Stimulated activated CD4-positive, alpha-beta T cell treated with anti-CD3 and anti-CD28 coated beads, Interleukin-15, amount 100 ng/mL, for 1 hour (primary cell): ENCODE measurements at places on chromosomes 3 and 15.

- no peak for DNase-seq
Measured at GRCh38 chr3:122745369-122746021, 48.1 kb downstream of the HSPBAP1 start.

DNA sequence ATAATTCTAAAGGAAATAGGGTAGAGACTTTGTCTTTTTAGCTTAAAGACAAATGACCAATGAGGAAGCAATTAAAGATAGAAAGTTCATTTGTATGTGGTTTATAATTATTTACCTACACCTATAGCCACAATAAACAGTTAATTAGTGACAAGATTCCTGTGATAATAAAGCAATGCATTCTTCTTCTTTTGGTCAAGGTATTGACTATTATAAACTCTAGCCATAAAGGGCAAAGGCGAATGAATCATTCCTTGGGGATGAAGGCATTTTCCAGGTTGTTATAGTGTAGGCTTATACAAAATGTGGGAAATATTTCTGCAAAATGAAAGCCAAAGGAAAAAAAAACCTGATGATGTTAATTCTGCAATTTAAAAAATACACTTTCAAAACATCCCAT is 115.4 kb downstream of the PLD1 start:
- DNase-seq = no peak

DNA sequence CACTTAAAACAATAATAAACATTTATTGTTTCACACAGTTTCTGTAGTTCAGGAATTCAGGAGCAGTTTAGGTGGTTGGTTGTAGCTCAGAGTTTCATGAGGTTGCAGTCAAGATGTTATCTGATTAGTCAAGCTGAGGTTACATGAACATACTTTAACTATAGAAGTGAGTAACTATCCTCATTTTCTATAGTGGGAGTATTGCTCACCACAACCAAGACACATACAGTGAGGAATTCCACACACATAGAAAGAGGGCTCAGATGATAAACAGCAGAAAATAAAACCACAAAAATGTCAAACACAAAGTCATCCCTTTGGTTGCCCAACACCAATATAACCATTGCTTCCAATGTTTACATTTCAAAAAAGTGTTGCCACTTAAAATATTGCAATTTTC is 13.6 kb downstream of the SCN11A start:
- DNase-seq = no peak

GRCh38 chr3:65581313-65581712 is 457.4 kb downstream of the MAGI1 start:
- no peak for DNase-seq

DNA sequence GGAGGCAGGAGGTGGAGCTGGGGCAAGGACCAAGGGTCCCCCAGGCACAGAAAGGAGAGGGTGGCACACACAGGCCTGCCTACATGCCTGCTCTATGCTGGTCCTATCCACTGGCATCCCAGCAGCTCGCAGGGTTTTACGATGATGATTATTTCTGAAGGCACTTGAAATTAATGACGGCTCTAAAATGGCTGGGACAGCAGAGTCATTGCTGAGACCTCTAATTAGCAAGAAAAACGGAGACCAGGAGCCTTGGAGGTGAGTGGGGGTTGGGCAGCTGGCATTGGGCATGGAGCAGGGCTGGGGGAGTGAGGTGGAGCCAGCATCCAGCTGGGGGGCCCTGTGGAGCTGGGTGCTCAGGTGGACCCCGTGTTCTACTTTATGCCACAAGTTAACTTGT is 3.5 kb upstream of the LINGO1 start:
- DNase-seq = no peak

GRCh38 chr15:62605282-62605681 is 437.3 kb upstream of the TPM1 start:
- no peak for DNase-seq

DNA sequence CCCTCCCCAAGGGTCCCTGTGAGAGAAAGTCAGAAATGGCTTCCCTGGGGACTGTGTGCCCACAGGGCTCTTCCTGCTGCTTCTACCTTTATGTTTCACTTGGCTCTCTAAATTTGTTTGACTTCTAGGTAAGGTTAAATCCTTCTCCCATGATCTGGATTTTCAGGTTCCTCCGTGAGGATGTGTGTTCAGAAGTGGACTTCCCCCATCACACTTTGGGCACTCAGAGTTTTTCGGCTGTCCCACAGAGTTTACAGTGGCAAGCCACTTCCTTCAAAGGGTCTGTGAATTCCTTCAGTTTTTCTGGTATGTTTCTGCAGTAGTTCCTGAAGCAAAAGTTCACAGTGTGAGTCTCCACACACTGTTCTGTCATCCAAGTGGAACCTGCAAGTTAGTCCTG is 30.9 kb upstream of the RARB start:
- DNase-seq = no peak

- no peak for DNase-seq
Measured at GRCh38 chr3:87260270-87260669, 16.1 kb downstream of the POU1F1 start.

- DNase-seq = peak; percentile 6
Measured at GRCh38 chr15:99732751-99733267, 428 bp downstream of the LYSMD4 start.

GRCh38 chr3:142863010-142863817 is 25.7 kb downstream of the PCOLCE2 start:
- no peak for DNase-seq

GRCh38 chr3:119433613-119434325 is 29.6 kb downstream of the TMEM39A start:
- no peak for DNase-seq
